Fibroblast of skin of right biceps (primary cell): ENCODE measurements at places on chromosomes 6 and 20.
A peak's percentile ranks its signal among the peaks of the same experiment; 100 is the strongest.

DNA sequence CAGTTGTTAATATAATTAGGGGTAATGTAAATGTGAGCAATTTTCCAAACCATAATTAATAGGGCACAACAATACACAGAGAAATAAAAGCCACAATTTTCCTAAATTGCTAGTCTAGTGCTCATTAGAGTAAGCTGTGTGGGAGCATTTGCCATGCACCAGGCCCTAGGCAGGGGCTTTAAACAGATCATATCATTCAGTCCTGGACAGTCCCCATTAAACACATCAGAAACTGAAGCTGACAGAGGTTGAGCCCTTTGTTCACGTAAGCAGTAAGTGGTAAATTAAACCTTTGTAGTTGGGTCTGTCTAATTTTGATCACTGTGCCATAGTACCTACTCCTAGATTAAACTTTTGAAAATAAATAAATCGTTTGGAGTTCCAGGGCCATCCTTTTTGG is 931.1 kb downstream of the C6orf118 start:
- no peak for DNase-seq

DNA sequence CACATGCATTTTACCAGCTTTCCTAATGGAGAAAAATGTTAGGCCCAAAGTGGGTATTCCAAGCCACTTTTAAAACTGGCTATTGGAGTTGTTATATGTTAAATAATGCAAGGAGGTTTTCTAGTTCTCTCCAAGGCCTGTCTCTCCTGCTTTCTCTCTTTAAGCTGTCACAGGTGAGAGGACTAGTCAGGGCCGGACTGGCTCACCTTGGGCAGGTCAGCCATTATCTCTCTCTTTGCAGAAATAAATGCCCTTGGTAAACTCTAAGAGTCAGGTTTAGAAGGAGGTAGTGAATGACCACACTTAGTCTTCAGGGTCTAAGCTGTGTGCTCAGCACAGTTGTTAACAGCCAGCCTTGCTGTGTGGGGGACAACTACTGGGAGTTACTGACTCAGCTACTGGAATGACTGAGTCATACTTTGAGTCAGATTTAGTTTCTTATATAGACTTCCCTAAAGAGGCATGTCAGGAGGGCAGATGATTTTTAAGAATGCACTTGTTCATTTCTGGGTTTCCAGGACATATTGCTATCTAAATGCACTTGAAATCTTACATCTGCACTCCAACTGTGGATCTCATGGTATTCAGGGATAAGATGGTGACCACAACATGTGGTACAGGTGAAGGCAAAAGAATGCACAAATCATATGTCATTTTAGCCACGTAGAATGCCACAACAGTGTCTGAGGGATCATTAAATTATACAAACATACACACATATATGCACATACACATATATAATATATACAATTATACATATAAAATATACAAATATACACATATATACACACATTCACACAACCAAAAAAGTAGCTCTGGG is 719.4 kb downstream of the EPM2A start:
- DNase-seq = peak; percentile 94

GRCh38 chr6:123770247-123770949 is 33.3 kb upstream of the NKAIN2 start:
- DNase-seq = no peak

DNA sequence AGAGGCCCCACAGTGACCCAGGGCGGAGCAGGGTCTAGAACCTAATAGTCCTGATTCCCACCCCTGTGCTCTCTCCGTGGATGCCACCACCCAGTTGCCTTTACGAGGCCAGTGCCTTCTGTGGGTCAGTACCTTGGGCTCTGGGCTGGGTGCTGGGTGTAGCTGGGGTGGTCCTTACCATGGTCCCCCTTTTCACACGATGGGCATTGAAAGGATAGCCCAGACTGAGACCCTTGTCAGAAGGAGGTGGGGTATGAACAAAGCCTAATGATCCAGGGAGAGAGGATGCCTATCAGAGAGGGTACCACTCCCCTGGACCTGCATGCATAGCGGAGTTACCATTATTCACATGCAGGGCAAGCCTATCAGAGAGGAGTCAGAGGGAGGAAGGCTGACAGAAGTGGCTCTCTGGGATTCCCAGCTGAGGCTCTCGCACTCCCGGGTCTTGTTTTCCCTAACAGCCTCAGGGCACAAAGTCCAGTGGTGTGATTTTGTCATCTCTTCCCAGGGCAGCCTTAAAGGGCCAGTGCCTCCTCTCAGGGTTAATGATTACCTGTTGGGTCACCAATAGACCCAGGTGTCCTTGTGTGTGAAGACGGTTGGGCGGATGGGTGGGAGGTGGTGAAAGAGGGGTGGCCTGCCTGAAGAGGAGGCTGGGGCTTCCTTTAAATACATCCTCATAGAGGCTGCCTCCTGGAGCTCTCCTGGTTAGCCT is 36.2 kb downstream of the VEGFA start:
- DNase-seq = no peak

GRCh38 chr20:13245250-13245723 is 24.2 kb downstream of the ISM1 start:
- no peak for DNase-seq

GRCh38 chr6:161355696-161356095 is 81.8 kb upstream of the AGPAT4 start:
- no peak for DNase-seq
